ENCODE measurements at places on chromosomes 2 and 18. TPM values are rescaled to one million over a fixed set of nuclear protein-coding genes. Genes with fewer than 3 reads are reported as not detected.

PPM1B gene
- 41.1 TPM for total RNA-seq

DGUOK gene
- 98.8 TPM for total RNA-seq

GALNT13 gene
- not detected for total RNA-seq

BMP10 gene
- total RNA-seq, result not detected

GRCh38 chr2:27509326-27509725, 12.7 kb downstream of the GCKR start:
- no peak for DNase-seq

DNA sequence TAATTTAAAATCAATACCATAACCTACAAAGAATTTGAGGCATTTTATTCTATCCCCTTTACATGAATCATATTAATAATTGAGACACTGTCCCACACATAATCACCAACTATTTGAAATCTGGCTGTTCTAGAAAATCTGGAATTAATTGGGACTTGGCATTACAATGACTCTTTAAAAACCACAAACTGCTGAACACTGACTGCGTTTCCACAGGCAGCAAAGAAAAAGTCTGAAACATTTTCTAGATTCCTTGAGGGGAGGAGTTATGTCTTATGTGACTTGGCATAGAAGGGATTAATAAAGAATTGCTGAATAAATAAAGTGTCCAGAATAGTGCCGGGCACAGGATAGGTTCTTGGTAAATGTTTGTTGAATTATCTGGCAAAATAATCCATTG, 61.4 kb downstream of the GPR39 start:
- DNase-seq, result no peak

GRCh38 chr2:23901966-23902846, 24.7 kb downstream of the ATAD2B start:
- no peak for DNase-seq

All from CD8-positive, alpha-beta memory T cell (primary cell).